ENCODE measurements at places on chromosomes 7 and 10.

DNA sequence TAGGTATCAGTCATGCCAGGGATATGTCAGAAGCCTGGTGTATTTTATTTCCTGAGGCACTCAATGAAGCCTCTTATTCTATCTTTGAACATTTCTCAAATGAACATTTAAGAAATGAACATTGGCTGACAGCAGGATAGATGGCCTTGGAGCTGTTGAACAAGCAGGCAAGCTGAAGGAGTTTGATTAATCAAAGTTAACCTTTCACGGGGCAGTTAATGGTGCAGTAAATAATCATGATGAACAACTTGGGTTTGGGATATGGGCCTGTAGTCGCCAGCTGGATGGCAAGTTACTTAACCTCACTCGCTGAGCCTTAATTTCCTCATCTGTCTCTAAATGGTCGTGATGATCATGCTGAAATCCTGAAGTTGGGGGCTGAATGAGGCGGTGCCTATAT is 333.0 kb downstream of the SFMBT2 start:
- DNase-seq: no peak

- DNase-seq: no peak
Observed at GRCh38 chr10:110017907-110018306, 10.1 kb downstream of the ADD3 start.

GRCh38 chr7:144391823-144392255 is 11.7 kb downstream of the NOBOX start:
- peak; percentile 58 for DNase-seq

GRCh38 chr10:101014966-101015581 is 15.5 kb downstream of the LZTS2 start:
- peak; percentile 60 for DNase-seq

DNA sequence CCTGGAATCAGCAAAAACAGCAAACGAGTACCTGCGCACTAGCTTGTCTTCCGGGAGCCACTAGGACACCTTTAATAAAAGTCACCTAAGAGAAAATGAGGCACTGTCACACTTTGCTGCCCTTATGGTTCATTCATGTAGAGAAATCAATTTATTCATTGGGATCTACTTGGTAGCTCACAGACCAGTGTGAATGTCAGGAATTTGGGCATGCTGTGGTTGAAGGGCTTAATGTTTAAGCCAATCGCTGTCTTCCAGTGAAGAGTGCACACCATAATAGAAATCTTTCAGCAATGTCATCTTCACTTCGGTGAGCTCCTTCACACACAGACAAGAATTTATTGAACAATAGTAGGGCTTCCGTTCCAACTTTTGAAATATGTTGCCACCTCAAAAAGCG is 65.1 kb downstream of the MARCHF5 start:
- DNase-seq: no peak

- peak; percentile 10 for DNase-seq
Observed at GRCh38 chr7:36021367-36021766, 131.7 kb upstream of the EEPD1 start.

DNA sequence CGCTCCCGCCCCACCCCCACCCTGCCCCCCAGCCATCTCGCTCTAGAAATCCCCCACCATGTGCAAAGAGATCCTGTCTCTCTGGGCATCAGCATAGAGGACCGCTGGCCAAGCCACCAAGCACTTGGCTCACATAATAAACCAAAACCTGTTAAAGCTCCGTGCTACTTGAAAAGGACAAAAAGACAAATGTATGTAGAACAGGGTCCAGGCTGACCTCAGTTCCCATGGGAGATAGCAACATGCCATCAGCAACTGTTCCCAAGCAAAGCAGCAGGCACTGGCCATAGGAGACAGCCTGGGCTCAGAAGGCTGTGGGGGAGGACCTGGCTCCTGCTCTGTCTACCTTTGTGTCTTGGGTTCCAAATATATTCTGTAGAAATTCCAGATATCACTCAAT is 38.4 kb upstream of the GDF10 start:
- no peak for DNase-seq

DNA sequence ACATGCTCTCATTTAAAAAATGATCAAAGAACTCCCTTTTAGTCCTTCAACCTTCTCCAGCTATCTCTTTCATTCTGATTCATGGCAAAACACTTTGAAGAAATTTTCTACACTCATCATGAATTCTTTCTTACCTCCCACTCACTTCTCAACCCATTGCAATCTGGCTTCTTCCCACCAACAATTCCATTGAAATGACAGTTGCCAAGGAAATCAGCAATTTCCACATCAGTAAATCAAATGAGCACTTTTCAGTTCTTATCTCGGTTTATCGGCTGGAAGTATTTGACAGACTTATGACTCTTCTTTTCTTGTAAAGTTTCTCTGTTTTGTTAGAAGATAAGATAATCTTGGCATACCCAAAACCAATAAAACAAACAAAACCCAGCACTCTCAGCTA is 99.1 kb upstream of the CACNA2D1 start:
- DNase-seq: no peak

DNA sequence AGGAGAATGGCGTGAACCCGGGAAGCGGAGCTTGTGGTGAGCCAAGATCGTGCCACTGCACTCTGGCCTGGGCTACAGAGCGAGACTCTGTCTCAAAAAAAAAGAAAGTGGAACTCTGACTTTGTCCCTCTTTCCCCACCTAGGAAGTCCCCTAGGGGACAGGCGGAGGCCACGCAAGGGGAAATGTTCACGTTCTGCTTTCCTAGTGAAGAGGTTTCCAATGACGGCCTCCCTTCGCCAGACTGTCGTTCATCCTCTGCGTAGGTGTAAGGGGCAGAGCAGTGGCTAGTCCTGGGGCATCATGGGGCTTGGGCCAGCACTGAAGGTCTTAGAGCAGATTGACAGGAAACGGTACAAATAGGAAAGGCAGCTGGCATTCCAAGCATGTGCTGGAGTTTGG is 30.6 kb downstream of the SUFU start:
- DNase-seq: peak; percentile 74

- DNase-seq: peak; percentile 50
Observed at GRCh38 chr10:70478191-70479164, at the start of gene PALD1. Gene PALD1 (plus strand): TSS chr10:70478767. CDS start chr10:70525952, 47,185 bp downstream.

DNA sequence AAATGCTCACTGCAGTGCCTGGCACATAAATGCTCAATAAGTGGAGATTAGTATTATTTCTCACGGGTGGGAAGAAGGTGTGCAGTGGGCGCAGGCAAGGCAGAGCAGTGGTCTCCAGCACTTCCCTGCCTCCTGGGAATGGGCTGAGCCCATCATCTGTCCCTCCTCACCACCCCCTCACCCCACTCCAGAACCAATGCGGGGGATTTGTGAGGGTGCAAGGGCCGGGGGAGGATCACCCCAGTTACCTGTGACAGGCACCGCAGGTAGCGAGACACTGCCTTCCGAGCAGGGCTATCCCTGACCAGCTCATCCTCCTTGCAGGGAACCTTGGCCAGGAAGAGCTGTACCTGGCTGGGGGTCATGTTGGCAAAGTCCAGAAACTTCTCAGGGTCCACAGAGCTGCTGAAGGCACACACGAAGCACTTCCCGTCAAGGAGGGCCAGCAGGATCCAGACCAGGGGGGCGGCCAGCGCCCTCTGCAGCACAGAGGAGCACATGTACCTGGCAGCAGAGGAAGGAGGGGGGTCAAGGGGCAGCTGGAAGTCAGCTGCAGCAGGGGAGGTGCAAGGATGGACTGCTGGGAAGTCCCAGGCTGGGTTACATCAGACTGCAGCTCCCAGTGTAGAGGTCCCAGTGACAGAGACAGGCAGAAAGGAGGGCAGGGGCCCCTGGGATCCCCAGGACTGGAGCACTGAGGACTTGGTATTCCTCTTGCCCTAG is 2.8 kb downstream of the CALHM3 start:
- peak; percentile 20 for DNase-seq

- DNase-seq: peak; percentile 32
Observed at GRCh38 chr7:130273081-130273932, 6.6 kb downstream of the CPA2 start.

Measured in inflammatory macrophage (primary cell).